ENCODE measurements at places on chromosomes 6 and 20. TPM values are rescaled to one million over a fixed set of nuclear protein-coding genes. Genes with fewer than 3 reads are reported as not detected.

DNA sequence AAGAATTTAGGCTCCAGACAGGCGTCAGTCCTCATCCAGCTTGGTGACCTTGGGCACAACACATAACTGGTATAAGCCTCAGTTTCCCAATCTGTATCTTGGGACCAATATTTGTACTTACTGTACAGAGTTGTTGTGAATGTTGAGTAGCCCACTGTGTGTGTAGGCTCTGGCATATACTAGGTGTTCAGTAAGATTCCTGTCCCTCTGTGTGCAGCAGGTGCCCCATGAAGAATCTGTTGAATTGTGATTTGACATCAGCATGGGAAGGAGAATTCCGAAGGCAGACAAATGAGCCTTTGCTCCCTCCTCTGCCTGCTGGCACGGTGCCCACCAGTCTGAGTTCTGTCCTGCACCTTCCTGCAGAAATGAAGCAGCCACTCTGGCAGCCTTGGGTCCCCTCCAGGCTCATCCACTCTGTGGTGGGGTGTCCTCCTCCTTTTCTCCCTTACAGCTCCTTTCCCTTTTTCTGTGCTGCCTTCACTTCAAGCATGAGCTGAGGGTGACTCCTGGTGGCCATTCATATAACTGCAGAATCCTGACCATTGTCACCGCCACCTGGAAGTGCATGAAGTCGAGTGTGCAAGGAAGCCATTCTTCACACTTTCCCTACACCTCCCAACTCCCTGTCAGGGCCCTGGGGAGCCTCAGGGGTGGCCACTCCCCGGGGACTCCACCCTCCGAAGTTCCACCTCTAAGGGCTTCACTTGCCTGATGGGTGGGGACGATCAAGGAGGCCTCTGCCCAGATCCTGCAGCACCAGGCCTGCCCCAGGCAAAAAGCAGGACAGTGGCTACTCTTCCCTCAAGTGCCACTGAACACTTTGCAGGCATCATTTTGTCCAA is 48.2 kb downstream of the MRPL14 start:
- peak; percentile 75 for DNase-seq

DNA sequence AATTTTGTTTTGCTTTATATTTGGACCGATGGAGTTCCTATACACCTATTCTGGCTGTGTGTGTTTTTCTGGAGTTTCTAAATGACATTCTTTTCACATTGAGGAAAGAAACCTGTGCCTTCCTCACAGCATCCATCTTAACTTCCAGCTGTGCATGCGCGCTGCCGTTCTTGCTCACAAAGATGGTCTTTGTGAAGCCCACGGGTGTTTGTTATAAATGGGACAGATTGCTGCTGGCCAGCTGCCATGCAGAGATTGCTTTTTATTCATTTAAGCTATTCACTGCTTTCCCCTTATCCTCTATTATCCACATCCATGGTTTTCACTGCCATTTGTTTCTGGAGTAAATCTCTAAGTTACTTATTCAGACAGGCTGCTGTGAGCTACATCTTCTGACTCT is 54.2 kb downstream of the SYNDIG1 start:
- DNase-seq, result no peak

- DNase-seq, result peak; percentile 31
Observed at GRCh38 chr20:59207742-59208357, 44.2 kb downstream of the ZNF831 start.

- DNase-seq, result no peak
Observed at GRCh38 chr6:74757813-74758212, 448.0 kb downstream of the COL12A1 start.

GRCh38 chr20:20621195-20621594 is 91.2 kb downstream of the RALGAPA2 start:
- no peak for DNase-seq

GRCh38 chr6:13045676-13046075 is 282.7 kb downstream of the TBC1D7 start:
- DNase-seq, result no peak

DNA sequence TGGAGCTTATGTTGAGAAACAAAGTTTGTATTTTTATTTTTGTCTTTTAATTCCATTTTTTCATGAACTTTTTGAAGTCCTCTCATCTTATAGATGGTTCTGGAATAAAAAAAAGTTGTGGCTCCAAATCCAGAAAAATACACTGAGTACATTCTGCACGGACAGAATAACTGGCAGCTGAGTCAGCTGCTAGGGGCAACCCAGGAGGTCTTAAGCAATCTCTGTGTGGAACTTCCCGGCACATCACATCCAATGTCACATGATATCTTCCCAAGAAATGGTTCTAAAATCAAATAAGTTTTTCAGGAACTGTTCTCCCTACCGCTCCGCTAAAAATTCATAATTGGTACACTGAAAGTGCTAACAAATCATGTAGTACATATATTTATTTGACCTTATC is 29.8 kb downstream of the SLC13A3 start:
- DNase-seq, result peak; percentile 69

GRCh38 chr6:85460921-85461797 is 11.3 kb downstream of the NT5E start:
- peak; percentile 83 for DNase-seq

DNA sequence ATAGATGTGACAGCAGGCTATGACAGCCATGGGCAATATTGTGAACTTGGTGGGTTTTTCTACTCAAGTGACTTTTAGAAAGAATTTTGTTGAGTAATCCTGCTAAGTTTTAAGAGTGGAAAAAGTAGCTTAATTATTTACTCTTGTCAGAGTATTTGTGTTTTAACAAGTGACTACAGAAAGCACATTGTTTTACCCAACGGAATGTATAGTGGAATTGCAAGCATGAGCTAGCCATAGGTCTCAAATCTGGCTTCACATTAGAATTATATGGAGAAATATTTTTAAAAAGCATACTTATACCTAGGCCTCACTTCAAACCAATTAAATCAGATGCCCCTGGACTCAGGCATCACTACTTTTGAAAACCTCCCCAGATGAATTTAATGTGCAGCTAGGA is 35.5 kb upstream of the GOPC start:
- no peak for DNase-seq

DNA sequence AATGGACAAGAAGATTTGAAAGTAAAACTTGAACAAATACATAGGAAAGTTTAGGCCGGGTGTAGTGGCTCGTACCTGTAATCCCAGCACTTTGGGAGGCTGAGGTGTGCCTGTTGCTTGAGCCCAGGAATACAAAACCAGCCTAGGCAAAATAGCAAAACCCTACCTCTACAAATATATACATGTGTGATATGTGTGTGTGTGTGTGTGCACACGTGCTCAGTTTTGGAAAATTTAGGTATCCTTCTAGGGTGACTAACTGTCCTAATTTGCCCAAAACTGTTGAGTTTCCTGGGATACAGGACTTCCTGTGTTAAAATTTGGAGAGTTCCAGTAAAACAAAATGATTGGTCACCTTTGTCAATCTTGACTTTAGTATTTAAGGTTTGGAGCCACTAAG is 503.2 kb downstream of the PKHD1 start:
- DNase-seq, result no peak

DNA sequence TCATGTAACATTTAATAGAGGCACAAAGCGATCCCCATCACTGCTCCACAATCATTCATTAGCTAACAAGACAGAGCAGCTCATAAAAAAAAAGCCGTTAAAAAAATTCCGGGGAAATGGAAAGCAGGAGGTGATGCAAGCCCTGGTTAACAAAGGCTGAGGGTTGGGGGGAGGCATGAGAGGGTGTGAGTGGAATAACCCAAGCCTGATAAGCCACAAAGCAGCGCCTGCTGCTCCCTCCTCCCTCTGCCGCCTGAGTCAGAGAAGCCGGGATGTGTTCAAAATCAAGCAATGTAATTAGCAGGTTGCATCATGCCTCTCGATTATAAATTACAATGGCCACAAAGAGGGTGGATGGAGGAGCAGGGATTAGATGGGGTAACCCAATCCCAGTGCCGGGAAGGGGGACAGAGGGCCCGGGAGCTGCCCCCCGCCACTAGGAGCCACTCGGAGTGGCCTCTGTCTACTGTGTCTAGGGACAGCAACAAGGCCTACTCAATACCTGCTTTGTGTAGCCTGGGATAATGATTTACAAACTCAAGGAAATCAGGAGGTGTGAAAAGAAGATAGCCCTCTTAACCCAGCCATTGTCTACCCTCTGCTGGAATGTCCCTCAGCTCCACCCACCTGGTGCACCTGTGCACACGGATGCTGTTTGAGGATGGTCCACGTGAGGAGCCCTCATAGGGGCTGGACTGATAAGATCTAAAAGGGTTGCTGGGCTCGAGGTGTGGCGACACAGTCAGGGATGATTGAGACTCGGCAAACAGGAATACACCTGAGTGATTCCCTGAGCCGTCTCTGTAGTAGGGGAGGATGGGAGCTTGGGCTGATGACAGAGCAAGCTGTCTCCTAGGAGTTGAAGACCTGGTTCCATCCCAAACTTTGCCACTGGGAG is 156.9 kb downstream of the VEGFA start:
- DNase-seq, result peak; percentile 91

- DNase-seq, result peak; percentile 42
Observed at GRCh38 chr20:57464642-57465211, 60.2 kb downstream of the CTCFL start.

GRCh38 chr20:62178316-62179161 is 4.3 kb upstream of the MTG2 start:
- DNase-seq, result no peak

DNA sequence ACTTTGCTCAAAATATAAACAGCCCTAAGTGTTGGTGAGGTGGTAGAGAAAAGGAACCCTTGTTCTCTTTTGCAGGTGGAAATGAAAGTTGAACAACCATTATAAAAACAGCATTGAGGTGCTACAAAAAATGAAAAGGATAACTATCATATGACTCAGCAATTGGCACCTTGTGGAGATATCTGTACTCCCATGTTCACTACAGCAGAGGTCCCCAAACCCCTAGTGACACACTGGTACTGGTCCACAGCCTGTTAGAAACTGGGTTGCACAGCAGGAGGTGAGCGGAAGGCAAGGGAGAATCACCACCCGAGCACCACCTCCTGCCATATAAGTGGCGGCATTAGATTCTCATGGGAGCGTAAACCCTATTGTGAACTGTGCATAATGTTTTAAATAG is 267.4 kb upstream of the THEMIS start:
- peak; percentile 39 for DNase-seq

- no peak for DNase-seq
Observed at GRCh38 chr6:108841377-108841855, 6.8 kb upstream of the ARMC2 start.

DNA sequence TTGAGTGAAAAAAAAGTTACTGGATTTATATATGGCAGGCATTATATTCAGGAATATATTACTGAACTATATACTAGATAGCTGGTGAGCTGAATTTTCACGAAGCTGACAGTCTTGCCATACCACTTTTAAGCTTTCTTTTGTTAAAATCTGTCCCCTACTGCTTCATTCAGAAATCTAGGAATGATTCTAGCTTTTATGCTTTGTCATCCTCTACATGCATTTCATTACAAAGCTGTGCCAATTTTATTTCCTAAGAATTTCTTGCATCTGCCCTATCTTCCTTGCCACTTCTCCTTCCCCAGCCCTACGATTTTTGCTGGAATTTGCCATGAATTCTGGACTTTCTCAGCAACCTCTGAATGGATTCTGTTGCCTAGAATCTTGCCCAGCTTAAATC is 158.5 kb upstream of the ADGRB3 start:
- no peak for DNase-seq

GRCh38 chr20:33433465-33434234 is 9.9 kb downstream of the SNTA1 start:
- peak; percentile 82 for DNase-seq

DNA sequence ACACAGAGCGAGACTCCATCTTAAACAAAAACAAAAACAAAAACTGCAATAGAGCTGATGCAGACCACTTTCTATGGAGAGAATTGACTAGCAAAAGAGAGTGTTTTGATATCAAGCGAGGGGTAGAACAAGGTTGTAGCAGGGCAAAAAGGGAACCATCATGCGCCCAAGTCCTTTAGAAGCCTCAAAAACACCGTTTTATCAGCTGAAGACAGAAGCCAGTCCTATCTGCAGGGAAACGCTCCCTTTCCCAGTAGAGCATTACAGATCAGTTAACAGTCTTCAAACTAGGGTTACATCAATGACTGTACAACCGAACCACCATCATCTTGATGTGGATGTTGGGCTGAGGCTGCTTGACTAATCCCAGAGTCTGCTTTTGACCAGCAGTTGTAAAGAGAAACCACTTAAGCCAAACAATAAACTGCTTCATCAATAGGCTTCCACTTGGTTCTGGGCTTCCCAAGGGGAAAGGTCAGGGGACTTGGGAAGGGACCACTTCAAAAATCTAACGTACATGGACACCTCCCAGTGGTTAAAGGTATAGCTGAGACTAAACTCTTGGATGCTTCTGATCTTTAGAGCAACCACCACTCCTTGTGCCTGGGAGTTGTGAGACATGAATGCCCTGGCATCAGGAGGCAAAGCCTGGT is 59.6 kb upstream of the SPDEF start:
- DNase-seq, result no peak

GRCh38 chr6:40880906-40881305 is 158.1 kb downstream of the UNC5CL start:
- DNase-seq, result no peak

DNA sequence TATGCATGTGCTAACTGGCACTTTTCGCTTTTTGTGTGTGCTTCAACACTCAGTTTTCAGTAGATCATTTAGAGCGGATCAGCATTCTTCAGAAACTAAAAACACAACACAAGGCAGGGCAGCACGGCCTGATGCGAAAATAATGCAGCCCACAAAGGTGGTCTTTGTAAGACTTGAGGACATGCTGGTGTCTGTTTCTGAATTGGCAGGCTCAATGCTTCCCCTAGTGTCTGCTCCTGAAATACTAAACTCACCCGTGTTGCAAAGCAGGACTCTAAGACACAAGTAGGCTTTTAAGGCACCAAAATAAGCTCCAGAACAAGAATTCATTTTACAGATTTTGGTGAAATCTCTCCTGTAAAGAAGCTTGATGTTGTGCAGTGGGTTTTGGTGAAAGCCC is 676.5 kb downstream of the TENT5A start:
- DNase-seq, result no peak

GRCh38 chr6:157767775-157768156 is 55.3 kb upstream of the SNX9 start:
- no peak for DNase-seq

- no peak for DNase-seq
Observed at GRCh38 chr20:59194023-59194935, 30.7 kb downstream of the ZNF831 start.

DNA sequence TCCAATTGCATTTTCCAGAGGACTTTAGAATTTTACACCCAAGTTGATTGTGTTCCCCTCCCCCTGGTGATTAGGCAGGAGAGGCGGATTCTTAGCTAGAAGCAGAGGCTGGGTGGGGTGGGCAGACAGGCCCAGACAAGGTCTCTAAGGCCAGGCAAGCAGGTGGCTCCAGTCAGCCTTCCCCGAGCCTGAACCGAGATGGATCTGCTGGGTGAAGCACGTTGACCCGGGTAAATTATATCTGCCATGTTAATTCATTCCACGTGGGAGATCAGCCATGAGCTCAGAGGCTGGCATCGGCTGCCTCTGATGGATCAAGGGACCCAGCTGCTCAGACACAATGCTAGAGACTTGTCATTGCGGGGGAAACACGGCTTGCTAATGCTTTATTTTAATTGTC is 159.5 kb upstream of the MAFB start:
- no peak for DNase-seq

GRCh38 chr6:82057846-82058554 is 189.5 kb downstream of the IBTK start:
- peak; percentile 74 for DNase-seq

Gene SIGLEC1
- total RNA-seq, result not detected

Gene CLVS2
- total RNA-seq, result not detected

Gene CST3
- total RNA-seq, result 515 TPM

Gene SLC17A3
- total RNA-seq, result not detected

Gene FAM210B
- total RNA-seq, result 48.4 TPM

Gene PEX7
- total RNA-seq, result 17.1 TPM

Gene NKX2-4
- total RNA-seq, result not detected

Gene COL9A3
- 5.9 TPM for total RNA-seq

Gene PERP
- 40.6 TPM for total RNA-seq

Gene MCM3
- 116 TPM for total RNA-seq

Gene SLC22A16
- total RNA-seq, result not detected

Gene TSHZ2
- 0.12 TPM for total RNA-seq

Gene TAGAP
- total RNA-seq, result not detected

Measured in RPMI7951 (cell line).